Germinal center (tissue), 1 donor: ENCODE measurements at places on chromosomes 1 and 21.

DNA sequence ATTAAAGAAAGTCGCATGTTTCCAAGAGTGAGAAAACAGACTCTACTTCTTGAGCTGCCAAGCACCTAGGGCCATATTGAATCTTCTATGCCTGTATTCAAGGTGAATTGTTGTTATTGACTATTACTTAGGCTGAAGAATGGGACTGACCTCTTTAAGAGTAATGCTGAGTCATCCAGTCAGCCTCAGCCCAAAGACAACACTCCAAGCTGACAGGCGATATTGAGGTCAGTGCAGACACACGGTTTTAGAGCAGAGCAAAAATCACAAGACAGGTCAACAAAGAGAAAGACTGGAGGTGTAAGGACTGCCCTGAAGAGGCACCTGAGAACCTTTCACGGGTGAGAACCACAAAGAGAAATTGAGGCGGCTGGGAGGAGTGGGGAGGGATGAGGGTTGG, 146.9 kb downstream of the MIS18A start:
- DNase-seq, result no peak

DNA sequence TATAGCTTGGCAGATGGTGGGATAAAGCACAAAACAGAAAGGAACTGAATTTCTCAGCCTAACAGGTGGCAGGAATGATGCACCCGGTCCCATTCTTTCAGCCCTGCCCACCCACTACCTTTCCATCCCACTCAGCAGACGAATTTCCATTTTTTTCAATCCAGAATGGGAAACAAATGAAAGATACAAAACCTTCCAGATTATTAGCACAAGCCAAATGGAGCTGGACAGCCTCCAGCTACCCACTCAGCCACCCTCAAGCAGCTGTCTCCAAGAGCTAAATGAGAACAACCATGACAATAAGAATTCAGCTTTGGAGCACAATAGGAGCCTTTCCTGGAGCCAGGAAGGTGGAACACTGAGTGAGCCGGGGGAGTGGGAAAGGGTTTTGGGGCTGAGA, 96.3 kb upstream of the ST6GALNAC5 start:
- no peak for DNase-seq

DNA sequence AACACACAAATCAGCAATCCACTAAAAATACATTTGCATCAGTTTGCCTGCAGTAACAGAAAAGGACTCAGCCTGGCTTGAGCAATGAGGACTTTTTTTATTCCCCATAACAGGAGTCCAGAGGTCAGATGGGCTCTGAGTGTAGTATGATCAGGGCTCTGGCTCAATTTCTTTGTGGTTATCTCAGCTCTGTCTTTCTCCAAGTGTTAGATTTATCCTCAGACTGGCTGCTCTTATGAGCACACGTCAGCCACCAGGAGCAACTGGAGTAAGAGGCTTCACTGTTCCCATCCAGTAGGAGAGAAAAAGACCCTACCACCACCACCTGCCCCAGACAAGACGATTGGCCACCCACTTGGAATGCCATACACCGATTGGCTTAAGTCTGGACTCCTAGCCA, 36.2 kb upstream of the KLHDC7A start:
- DNase-seq, result no peak

- no peak for DNase-seq
Measured at GRCh38 chr1:229272164-229273158, 1.6 kb downstream of the RAB4A start.

DNA sequence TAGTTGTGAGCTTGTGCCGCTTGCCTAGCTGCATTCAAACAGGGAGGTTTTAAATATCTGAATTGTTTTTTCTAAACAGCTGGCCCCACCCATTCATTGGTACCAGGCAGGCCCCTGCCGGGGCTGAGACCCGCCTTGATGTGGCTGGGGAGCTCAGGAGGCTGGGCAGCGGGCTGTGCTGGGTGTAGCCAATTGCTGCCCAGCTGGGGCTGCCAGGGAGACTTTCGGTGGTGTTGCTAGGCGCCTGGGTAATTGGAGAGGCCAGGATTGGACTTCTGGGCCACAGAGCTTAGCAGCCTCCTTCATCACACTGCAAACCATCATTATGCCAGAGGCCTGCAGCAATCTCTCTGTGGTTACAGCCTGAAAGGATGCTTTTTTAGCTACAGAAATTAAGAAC, 12.2 kb downstream of the RHBDL2 start:
- DNase-seq, result no peak
